Coronary artery (tissue), 2 donors: ENCODE measurements at places on chromosomes 2 and 18.

DNA sequence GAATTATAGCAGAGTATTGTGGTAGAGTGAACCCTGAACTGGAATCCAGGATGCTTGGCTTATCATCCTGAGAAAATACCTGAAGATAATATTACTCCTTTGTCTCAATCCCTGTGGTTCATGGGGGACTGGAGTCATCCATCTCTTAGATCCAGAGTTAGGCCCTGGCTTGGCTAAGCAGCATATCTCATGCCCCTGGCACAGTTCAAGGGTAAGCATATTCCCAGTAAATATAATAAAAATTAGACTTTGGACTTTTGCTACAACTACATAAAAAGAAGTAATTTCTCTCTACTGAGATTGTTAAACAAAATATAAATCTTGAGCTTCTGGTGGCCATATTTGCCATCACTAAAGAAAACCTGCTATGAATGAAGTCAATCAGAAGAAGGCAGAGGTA lies 47.7 kb upstream of the STK39 start:
- no peak for DNase-seq

GRCh38 chr2:179788104-179788503 lies 73.3 kb downstream of the ZNF385B start:
- DNase-seq: no peak

DNA sequence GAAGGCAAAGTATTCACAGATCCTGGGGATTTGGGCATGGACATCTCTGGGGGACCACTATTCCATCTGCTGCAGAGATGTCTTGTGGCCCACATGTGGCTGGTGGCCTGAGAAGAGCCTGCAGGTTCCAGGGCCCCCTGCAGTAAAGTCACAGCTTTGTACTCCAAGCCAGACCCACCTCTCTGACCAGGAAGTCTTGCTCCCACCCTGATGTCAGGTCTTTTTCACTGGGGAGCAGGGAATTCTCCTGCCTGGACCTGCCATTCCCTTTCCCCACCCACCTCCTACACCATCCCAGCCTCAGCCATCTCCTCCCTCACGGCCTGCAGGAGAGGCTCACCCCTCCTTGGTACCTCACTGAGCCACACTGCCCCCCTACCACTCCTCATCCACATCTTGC lies 211.8 kb downstream of the SMAD2 start:
- peak; percentile 41 for DNase-seq

- DNase-seq: no peak
Measured at GRCh38 chr2:9238591-9239326, 32.1 kb downstream of the ASAP2 start.

DNA sequence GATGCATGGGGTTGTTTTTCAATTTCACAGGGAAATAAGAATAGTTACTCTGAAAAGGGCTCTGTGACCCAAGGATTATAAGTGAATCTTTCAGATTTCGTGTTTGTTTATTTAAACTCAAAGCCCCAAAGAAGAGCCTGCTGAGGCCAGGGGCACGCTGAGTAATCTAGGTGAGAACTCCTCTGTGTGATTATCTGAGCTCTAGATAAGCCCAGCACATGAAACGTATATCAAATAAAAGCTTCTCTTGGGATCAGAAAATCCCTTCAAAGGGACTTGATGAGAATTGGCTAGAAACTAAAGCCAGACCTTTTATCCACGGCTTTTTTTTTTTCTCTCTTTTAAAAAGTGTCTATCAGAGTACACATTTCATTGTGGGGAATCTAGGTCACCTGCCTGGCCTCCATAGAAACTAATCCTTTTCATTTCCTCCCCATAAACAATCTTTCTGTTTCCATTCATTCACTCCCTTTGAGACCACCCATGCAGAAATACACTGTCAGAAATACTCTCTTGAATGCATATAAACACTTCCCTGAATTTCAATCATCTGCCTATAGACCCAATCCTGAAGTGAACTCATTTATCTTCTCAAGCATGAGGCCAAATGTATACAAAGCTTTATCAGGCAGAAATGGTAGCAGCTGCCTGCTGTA lies 137.4 kb downstream of the RIT2 start:
- DNase-seq: no peak

- peak; percentile 9 for DNase-seq
Measured at GRCh38 chr2:241909769-241910168, 40.2 kb downstream of the RTP5 start.

GRCh38 chr2:69890881-69891280 lies 2.9 kb upstream of the SNRNP27 start:
- no peak for DNase-seq

- DNase-seq: peak; percentile 45
Measured at GRCh38 chr2:127185093-127185492, 35.0 kb downstream of the CYP27C1 start.

DNA sequence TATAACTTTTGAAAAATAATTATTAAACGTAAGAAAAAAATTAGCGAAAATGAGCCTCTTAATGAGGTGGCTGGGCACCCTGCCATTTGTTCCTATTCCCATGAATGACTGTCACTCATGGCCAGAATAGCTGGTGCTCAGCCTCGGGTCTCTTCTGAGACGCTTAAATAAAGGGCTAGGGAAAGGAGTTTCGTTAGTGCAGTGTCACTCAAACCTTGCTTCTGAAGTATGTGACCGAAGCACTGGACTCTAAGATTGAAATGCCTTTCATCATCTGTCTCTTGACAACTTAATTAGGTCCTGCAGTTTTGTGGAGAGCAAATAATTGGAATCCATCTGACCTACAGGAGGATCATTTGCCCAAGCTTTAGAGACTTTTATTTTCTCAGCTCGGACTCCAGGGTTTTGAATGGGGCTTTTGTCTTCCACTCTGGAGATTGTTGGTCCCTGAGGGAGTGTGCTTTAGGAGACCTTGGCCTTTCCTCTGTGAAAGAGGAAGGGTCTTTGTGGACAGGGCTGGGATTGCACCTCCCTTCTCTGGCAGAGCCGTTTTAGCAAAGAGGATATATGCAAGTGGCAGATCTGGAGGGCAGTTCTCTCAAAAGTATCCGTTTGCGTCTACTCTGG lies 42.3 kb upstream of the FHOD3 start:
- no peak for DNase-seq

DNA sequence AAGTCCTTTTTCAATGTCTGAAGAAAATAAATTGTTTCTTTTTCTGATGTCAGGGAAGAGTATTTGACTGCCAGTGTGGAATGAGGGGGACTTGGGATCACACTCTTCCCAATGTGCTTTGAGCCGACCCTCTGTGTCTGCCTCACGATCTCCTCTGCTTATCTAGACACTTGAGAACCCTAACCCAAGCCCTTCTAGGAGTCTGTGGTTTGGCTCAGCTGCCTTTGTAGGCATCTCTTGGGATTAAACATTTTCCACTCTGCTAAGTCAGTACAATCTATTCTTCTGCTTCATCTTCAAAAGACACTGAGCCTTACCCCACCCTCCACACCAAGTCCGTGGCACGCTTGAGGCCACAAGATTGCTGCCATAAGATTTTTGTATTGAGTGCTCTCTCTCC lies 19.4 kb downstream of the FAM110C start:
- no peak for DNase-seq

GRCh38 chr2:217327953-217328621 lies 468.2 kb upstream of the TNP1 start:
- DNase-seq: no peak

DNA sequence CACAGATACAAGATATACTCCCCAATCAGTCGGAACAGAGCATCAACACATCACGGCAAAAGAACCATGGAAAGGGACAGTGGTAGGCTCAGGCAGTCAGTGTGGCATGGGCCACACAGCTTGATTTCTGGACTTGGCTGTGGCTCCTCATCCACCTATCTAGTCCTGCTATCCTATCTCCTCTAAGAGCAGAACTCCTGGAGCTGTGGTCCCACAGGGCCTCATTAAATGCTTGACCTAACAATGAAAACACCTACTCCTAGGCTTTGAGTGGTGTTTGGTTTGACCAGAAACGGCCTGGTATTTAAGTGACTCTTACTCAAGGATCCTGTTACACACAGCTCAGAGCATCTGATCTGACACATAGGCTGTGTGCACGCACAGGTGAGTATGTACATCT lies 33.6 kb upstream of the SMAD2 start:
- DNase-seq: no peak

DNA sequence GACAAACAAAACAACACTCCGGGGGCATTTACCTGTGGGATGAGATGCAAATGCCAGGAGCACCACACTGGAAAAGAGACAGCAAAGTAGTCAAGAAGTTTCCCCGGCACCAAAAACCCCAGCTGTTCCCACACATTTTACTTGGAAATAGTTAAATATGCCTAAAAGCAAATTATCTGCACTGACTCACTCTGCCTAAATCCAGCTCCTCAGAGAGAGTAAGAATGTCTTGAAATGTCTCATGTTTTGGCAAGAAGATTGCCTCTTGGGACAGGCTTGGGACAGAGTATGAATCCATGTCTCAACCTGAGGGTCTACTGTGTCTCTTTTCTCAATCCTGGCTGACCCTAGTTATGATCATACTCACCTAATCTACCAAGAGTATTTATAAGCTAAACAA lies 87.5 kb upstream of the RIOK3 start:
- no peak for DNase-seq

GRCh38 chr2:140462990-140463389 lies 1667.8 kb downstream of the LRP1B start:
- DNase-seq: no peak

- no peak for DNase-seq
Measured at GRCh38 chr18:3863593-3863992, 413.6 kb downstream of the TGIF1 start.

DNA sequence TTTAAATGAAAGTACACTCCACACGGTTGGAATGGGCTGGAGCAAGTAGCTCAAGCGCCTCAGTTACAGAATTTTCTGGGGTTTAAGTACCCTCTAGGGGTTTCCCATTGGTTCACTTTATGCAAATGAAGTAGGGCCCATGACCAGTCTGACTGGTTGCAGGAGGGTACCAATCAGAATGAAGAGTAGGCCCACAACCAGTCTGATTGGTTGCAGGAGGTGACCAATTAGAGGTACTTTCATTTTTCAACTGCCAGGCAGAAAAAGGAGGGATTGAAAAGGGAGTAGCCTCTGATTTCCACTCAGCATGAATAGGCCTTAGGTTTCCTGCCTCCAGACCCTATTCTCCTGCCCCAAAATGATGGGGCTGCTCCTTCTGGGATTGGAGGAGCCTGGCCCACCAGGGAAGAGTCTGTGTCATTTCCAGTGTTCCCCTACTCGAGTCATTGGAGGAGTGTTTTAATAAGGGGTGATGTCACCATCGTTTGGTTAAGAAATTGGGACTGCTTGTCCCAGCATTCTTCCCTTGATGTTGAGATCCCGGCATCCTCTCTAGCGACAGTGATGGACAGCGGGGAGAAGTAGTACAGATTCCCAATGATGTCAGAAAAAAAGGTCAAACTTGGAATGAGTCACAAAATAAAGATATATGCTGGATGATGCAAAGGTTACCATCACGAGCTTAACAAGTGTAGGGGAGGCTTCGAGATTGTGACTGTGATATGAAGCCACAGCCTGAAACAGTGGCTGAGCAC lies 210.4 kb downstream of the SH3BP4 start:
- peak; percentile 7 for DNase-seq

DNA sequence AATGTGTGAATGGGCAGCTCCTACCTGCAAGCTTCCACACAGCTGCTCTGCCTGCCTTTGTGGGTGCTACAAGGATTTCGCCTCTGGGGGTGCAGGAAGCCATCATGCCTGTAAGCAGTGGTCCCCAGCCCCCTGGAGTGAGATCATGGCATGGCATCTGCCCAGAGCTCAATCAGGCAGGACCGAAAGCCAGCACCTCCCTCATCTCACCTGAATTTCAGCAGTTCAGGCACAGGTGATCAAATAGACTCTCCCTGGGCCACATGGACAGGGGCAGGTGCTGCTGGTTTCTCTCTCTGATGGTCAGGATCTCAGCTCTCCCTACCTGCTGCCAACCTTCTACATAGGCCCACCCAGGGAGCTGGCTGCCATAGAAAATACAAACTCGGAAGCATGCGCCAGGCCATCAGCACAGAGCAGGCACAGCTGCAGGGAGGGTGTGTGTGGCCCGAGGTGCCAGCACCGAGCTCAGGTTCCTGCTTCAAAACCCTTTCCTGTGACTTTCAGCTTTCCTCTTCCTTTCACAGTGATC lies 133.2 kb upstream of the ID2 start:
- DNase-seq: peak; percentile 59

DNA sequence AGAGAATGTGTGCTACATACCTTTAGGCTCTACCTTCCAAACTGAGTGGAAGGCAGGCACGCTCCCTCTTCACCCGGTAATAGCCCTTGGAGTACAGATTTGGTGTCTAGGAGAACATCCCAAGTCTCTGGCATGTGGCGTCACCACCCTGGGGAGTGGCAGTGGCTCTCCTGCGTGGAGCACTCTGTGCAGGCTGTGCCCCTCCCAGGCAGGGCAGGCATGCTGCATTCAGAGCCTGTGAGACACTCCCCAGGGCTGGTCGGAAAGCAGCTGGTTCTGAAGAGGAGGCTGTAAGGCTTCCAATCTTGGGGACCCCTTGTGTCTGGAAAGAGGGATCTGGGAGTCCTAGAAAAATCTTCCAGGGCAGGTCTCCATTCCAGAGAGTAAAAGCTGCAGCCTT lies 193.3 kb downstream of the ANKRD30B start:
- DNase-seq: peak; percentile 26

GRCh38 chr18:62710417-62710816 lies 4.9 kb upstream of the PHLPP1 start:
- no peak for DNase-seq

DNA sequence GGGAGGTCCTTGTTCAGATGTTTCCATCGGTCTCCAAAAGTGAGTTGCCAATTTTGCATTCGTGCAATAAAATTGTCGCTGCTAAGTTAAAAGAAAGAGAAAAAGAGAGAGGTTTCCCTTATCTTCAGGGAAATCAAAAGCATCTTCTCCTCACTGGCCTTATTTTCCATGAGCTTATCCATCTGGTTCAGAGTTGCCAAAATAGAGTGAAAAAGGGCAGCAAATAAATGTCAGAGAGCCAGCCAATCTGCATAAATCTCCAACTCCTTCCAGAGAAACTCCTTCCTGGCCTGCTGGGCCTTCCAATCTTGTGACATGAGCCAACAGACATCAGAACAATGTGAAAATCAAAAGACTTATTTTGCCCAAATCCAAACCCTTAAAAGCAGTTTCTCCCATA lies 28.4 kb downstream of the PAX3 start:
- no peak for DNase-seq

GRCh38 chr2:45941531-45942236 lies 290.2 kb downstream of the PRKCE start:
- DNase-seq: peak; percentile 5

GRCh38 chr18:52007105-52007504 lies 332.9 kb upstream of the DCC start:
- no peak for DNase-seq

DNA sequence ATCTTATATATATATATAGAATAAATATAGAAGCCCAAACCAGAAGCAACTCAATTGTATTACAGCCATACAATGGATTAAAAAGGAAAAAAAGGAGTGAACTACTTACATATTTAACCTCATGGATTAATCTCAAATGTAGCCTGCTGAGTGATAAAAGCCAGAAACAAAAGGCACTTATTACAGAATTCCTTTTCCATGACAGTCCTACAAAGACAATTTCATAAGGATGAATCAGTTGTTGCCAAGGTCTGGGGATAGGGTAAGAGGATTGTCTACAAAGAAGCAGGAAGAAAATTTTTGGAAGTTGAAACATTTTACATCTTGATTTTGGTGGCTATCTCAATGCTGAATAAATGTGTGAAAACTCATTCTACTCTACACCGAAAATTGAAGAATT lies 103.9 kb upstream of the DCC start:
- no peak for DNase-seq

GRCh38 chr2:181690860-181691259 lies 10.5 kb upstream of the NEUROD1 start:
- no peak for DNase-seq

- DNase-seq: no peak
Measured at GRCh38 chr2:53949457-53949856, 21.3 kb downstream of the PSME4 start.
